Posterior vena cava (tissue), 2 donors: ENCODE measurements at places on chromosomes 3 and 15.

GRCh38 chr3:105158286-105158685 is 208.4 kb upstream of the ALCAM start:
- no peak for DNase-seq

DNA sequence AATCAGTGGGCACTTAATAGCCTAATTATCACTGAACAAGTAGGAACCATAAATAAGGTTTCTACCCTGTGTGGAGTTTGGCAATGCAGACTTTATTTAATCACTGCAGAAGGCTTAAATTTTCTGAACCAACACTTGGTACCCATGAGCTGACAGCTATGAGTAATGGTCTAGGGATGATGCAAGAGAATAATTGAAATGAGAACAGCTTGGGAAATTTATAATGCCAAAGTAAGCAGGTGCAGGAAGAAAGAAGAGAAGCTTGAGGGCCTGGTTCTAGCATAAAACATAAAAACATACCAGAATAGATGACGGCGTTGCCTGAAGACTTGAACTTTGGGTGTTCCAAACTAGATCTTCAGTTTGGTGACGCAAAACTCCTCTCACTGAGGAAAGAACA is 67.0 kb downstream of the IMPG2 start:
- DNase-seq, result no peak

DNA sequence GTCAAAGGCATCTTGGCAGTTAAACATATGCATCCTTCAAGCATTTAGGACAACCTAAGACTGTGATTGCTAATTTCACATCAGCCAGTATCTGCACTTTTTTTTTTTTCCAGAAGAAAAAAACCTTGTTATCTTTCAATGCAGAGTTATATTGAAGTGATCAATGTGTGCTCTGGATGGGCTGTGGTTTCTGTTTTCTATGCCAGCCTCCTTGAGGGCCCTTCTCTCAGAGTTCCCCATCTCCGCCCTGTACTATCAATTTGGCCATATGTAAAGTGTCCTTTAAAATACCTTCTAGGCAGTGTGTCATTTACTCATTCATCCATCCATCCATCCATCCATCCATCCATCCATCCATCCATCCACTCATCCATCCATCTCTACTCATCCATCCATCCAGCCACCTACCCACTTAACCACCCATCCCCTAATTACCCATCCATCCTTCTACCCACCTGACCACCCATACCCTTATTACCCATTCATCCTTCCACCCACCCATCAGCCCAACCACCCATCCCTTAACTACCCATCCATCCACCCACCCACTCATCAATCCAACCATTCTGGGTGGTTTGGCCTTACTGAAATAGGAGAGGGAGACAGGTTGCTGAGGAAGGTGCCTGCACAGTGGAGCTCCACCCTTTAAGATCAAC is 322.1 kb downstream of the CHST2 start:
- no peak for DNase-seq

DNA sequence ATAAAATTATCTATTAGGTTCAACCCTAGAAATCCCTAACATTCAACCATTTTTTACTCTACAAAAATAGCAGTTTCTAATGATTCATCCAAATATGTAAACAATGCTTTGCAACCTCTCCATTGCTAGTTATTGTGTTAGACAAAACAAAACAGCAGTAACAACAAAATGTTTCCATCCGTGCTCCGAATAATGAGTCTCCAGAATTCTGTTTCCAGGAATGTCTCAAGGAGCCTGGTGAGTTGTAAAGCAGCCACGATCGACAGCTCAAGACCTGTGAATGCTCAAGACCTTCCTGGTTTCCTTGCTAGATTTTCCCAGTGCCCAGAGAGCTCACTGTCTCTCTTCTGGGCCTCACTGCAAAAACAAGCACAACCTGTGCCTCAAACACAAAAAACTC is 49.9 kb downstream of the CHRD start:
- peak; percentile 2 for DNase-seq

GRCh38 chr3:78483090-78483489 is 1284.7 kb downstream of the ROBO1 start:
- no peak for DNase-seq

DNA sequence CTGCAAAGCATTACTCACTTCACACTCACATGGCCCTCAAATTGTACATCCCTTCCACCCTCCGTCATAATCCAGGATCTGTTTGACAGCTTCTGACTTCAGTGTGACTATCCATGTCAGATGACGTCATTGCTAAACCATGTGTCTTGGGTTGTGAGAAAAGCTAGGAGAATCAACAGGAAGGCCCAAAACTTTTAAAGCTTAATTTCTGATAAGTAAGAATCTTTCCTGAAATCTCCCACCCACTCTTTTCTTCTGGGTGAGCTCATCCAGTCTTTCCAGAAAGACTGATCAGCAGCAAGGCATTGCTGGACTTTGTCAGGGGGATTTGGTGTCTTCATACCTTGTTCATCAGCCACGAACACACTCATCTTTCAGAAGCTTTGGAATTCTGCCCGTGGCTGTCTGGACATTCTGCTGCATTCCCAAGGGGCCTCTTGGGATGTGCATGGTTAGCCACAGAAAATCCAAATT is 11.5 kb upstream of the LMCD1 start:
- DNase-seq, result no peak

GRCh38 chr3:161153480-161153879 is 48.3 kb upstream of the B3GALNT1 start:
- no peak for DNase-seq

DNA sequence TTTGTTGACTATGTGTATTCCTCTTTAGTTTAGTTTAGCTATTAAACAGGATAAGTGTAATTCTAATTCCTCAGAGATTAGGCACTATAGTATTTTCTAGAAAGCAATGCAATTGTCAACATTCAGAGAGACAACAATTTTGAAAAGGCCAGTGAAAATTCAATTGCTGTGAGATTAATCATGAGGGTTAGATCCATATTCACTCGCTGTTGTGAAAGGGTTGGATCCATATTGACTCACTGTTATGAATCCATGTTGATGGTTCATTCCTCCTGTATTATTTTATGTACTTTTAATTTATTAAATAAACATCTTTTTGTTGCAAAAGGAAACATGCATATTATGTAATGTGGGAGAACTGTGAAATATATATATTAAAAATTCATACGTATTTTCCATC is 641 bp downstream of the TRAT1 start:
- no peak for DNase-seq

DNA sequence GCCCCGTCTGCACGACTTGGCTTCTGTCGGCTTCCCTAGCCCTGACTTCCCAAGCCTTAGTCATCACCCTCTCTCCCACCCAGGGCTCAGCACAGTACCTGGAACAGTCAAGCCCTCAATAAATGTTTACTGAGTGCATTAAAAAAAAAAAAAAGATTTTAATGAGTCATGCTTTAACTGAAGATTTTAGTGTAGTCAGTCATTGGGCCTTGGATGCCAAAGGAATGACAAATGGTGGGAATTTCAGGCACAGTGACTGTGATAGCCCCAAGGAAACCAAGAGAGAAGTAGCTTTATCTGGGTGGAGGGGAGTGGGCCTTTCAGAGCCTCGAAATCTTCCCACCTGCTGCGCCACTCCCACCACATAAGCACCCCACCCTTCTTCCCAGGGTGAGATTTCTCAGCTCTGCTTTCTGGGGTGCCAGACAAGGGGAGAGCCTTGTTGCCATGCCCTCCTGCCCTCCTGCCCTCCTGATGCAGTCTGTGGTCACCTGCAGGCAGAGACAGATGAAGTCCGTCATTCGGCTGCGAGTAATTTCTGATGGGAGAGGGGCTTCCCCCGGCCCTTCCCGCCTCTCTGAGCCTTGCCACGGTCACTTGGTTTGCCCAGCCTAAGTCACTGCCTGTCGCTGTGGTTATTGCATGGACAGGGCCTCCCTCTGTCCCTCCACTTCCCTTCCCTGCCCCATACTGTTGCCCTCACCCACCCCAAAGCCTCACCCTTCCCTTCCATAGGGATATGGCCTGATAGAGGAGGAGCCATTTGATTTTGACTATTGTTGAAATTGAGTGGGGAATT is 41.8 kb downstream of the SMAD3 start:
- peak; percentile 84 for DNase-seq

DNA sequence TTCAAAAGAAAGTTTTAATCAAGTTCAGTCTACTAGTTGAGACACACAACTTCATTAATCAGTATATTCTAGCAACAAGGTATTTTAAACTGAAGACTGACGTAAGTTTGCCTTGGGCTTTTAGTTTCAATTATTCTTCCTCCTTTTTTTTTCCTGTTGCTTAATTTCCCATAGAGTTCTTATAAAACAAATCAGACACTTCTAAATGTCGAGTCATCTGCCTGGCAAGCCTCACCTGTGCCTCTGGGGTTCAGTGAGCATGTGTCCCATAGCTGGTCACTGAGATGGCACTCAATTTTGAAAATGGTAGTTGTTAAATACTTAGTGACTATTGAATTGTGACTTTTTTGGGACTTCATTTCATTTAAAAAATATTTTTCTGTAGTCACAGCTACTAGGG is 27.4 kb downstream of the NKIRAS1 start:
- no peak for DNase-seq

GRCh38 chr3:195101927-195102608 is 168.9 kb downstream of the XXYLT1 start:
- DNase-seq, result peak; percentile 26

- no peak for DNase-seq
Observed at GRCh38 chr3:12194669-12195161, 36.0 kb upstream of the TIMP4 start.

- DNase-seq, result no peak
Observed at GRCh38 chr3:118501152-118501551, 533.5 kb downstream of the IGSF11 start.

DNA sequence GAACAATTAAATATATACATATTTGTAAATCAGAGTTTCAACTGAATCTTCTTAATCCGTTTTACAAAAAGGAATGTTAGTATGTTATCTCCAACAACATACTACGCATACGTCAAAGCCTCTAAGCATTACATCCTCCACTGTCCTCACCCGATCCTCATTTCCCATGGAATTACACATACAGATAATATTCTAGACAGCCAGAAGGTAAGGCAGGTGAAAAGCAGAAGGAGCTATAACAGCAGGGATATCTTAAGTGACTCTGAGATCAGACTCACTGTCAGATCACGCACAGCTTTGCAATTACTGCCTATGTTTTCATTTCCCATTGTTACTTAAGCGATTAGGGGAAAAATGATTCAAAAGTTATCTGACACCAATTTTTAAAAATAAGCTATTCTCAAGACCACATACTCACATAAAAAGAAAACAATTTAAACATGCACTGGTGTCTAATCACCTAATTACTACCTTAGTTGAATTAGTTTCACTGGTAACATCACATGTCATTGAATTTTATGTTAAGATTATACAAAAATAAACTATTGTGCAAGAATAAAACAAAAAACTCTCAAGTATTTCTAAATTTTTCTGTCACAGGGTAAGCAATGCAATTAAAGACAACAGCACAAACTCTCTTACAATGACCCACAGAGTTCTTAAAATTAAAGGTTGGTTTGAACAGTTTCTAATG is 92.8 kb downstream of the TBL1XR1 start:
- no peak for DNase-seq

DNA sequence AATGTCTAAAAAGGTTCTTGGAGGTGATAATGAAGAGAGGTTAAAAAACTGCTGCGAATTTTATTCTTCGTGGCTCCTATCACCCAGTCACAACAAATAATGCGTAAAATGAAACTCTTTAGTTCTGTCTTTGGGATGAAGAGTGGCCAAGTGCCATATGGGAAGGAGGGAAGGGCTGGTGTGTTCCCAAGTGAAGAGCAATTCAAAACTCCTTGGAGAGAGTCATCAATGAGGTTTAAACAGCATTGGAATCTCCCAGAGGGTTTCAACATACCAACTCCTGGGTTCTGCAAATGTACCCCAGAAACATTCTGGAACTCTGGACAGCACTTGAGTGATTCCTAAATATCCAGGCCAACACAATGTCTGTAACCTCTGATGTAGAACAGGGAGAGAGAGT is 45.3 kb downstream of the SLCO3A1 start:
- no peak for DNase-seq
